Right atrium auricular region (tissue), 2 donors: ENCODE measurements at places on chromosomes 5 and 9. TPM values are rescaled to one million over a fixed set of nuclear protein-coding genes. Genes with fewer than 3 reads are reported as not detected.

- no peaks in the 10 kb centered on the region for H3K4me1 ChIP-seq
- no peaks in the 10 kb centered on the region for H3K27me3 ChIP-seq
- H3K36me3 ChIP-seq: no peaks in the 10 kb centered on the region
- peak overlapping the region; percentile 7 for H3K4me3 ChIP-seq
- H3K27ac ChIP-seq: peak overlapping the region; percentile 85
- DNase-seq: no peak
These were observed 247.7 kb upstream of the DMRT1 start for GRCh38 chr9:593809-594208.

DNA sequence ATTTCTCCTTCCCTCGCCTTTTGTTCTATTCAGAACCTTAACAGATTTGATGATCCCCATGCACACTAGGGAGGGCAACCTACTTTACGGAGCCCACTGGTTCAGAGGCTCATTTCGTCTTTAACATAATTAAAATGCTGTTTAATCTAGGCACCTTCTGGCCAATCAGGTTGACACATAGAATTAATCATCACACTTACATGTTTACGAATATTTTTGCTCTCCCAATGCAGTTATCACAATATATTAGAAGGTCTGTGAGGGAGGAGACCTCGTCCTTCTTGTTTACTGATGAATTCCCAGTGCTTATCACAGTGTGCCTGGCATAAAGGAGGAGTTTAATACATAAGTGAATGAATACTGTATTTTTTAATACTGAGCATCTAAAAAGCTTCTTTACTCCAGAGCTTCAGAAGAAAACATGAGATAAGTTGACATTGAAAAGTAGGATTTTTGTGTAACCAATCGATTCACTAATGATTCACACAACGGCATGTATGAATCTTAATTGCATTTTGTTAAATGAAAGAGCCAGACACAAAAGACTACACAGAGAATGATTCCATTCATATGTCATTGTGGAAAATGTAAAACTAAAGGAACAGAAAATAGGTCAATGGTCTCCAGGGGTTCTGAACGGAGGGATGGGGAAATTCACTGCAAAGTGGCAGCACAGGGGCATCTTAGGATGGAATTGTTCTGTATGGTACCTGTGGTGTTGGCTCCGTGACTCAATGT, 78.6 kb upstream of the VCAN start:
- no peaks in the 10 kb centered on the region for H3K36me3 ChIP-seq
- no peak overlapping the region for H3K27ac ChIP-seq
- H3K4me1 ChIP-seq: no peaks in the 10 kb centered on the region
- no peak for DNase-seq
- H3K27me3 ChIP-seq: no peaks in the 10 kb centered on the region

Gene IL3
- total RNA-seq: not detected

DNA sequence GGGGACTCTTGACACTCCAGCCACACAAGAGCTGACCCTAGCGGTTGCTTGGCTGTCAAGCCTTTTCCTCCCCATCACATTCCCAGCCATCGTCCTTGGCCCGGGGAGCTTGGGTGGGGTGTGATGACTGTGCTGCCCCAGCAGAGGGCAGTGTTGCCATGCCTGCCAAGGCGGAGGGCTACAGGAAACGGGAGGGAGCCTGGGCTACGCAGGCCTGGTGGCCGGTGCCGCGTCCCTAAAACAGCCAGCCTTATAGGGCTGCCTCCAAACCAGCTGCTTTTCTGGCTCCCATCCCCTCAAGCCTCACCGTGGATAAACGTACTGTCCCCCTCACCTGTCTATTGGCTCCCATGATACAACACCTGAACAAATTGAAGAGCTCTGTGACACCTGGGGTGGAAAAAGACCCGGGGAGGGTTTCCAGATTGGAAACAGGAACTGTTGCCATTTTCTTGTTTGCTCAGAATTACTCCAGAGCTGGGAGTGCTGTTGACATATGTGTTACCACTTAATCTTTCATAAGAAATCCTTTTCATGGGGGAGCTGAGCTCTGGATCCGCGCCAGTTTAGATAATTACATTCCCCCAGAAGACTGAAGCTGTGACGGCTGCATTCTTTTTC, 72.8 kb upstream of the ASTN2 start:
- peaks cover 9% of the 10 kb centered on the region for H3K4me1 ChIP-seq
- H3K36me3 ChIP-seq: no peaks in the 10 kb centered on the region
- no peak overlapping the region for H3K4me3 ChIP-seq
- peak; percentile 73 for DNase-seq
- no peak overlapping the region for H3K27ac ChIP-seq
- no peaks in the 10 kb centered on the region for H3K27me3 ChIP-seq

Gene HIGD2A
- total RNA-seq: 249 TPM

GRCh38 chr9:87229108-87229507, 268.6 kb upstream of the DAPK1 start:
- H3K4me3 ChIP-seq: no peak overlapping the region
- H3K27ac ChIP-seq: no peak overlapping the region
- H3K27me3 ChIP-seq: no peaks in the 10 kb centered on the region
- DNase-seq: no peak
- no peaks in the 10 kb centered on the region for H3K4me1 ChIP-seq

DNA sequence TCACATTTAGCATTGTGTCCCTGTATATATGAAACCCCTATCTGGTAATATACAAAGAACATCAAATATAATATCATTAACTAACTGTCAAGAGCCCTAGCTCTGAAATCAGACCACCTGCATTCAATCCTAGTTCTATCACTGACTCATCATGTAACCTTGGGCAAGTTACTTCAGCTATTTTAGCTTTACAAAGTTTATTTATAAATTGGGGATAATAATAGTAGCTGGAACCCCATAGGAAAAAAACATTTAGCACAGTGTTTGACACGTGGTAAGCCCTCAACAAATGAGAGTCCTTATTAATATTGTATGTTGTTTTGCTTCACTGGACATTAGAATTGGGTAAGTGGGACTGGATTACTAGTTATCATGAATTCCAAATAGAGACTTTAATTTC, 157.5 kb downstream of the EBF1 start:
- no peak overlapping the region for H3K4me3 ChIP-seq
- H3K27ac ChIP-seq: no peak overlapping the region
- no peaks in the 10 kb centered on the region for H3K36me3 ChIP-seq
- no peaks in the 10 kb centered on the region for H3K27me3 ChIP-seq
- DNase-seq: no peak
- H3K4me1 ChIP-seq: peaks cover 7% of the 10 kb centered on the region

DNA sequence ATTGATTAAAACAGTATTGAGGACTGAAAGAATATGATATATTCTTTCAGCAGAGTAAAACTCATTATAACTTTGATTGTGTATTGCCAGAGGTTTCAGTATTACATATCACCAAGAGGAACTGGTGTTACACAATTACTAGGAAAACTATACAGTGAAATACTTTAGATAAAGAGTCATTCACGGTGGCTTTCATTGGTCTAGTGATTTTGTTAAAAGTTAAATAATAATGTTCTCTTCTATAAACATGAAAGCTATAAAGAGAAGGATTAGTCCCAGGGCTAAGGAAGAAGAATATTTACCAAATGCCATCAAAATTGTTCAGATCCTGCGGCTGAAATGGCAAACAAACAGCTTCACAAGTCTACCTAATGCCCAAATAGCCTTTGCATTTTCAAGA, 306.2 kb downstream of the SEMA5A start:
- no peaks in the 10 kb centered on the region for H3K4me1 ChIP-seq
- no peaks in the 10 kb centered on the region for H3K36me3 ChIP-seq
- H3K27me3 ChIP-seq: no peaks in the 10 kb centered on the region
- H3K27ac ChIP-seq: no peak overlapping the region
- DNase-seq: no peak
- H3K4me3 ChIP-seq: no peak overlapping the region
